ENCODE measurements at places on chromosomes 4 and X.

DNA sequence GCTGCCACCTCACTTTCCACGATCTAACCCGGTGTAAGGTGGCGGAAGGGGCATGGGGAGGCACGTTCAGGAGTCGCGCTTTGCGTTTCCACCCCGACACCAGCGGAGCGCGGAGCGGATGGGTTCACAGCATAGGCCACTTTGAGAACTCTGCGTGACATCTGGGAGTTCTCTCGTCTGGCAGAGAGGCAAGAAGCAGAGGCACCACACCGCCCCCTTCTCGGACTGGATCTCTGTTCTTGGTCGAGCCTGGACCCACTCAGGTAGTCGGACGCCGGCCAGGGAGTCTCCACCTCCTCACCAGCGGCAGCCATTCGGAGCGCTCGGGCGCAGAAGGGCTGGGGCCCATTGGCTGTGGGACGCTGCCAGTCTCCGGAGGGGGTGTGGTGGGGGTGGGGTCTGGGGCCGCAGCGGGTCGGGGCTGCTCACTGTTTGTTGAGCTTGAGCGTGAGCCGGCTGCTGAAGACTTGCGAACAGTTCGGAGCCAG is at the start of gene DACH2:
TSS of gene DACH2 (plus strand) at position 428 of the 488 bp plus-strand sequence.
- peak; percentile 76 for DNase-seq

- peak; percentile 76 for DNase-seq
Measured at GRCh38 chr4:109560687-109561461, 828 bp downstream of the MCUB start.

DNA sequence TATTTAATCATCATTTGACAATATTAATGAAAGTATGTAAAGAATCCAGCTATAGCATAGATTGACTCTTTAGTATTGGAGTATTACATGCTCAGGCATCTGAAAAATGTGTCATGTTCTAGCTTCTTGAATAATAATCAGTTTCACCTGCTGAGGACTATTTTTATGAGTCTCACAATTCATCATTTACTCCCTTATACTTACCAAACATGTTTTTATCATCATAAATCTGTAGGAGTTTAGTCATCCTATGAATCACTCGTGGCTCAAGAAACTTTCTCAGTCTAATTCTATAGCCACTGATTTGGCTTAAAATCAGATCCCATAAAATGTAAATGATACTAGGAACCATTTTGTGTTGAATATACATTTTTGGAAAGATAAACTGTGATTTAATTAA is 1616.1 kb downstream of the C4orf33 start:
- no peak for DNase-seq

GRCh38 chr4:10008609-10009005 is 12.7 kb downstream of the SLC2A9 start:
- DNase-seq = no peak

- DNase-seq = no peak
Measured at GRCh38 chr4:47842985-47843384, 5.1 kb upstream of the CORIN start.

DNA sequence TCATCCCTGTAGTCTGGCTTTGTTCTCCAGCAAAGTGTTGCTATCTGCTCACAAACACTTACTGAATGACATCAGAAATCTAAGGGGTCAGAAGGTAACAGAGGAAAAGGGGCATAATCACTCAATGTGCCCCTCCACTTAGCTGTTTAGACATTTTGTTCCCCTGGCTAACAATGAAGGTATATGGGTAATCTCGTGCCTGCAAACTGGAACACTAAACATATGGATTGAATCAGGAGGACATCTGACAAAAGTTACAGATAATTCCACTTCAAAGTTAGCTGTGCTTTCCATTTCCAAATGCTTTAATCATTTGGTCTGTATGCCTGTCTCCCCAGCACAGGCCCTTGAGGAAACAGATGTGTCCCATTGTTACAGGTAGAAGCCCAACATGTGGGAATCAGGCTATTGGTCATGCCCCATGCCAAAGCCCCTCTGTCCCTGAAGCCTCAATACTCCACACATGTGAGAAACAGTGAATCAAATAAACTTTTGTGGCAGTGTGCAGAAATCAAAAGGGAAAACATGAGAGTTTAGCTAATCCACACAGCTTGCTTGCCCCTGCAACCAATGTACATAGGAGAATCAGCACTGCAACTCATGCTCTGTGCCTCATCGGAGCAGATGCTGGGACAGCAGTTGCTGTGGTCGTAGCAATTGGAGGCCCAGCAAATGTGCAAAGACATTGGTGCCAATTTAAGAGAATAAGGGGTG is 111.7 kb downstream of the RNF150 start:
- DNase-seq = no peak

DNA sequence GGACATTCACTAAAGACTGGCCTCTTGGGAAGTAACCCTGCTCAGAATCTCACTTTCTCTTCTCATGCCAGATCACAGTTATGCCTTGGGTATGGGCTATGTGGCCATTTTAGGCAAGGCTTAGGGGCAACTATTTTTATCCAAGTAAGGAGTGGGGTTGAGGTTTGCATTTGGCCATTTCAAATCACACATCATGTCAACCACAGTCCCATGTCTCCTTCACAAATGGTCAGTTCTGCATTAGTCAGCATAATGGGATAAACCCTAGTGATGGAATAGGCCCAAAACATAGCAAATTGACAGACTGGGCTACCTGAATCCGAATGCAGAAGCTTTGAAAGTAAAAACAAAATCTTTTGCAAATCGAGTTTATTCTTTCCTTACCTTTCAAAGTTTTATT is 827 bp upstream of the RTL3 start:
- DNase-seq = no peak

GRCh38 chrX:9534686-9535085 is 69.8 kb downstream of the TBL1X start:
- no peak for DNase-seq

DNA sequence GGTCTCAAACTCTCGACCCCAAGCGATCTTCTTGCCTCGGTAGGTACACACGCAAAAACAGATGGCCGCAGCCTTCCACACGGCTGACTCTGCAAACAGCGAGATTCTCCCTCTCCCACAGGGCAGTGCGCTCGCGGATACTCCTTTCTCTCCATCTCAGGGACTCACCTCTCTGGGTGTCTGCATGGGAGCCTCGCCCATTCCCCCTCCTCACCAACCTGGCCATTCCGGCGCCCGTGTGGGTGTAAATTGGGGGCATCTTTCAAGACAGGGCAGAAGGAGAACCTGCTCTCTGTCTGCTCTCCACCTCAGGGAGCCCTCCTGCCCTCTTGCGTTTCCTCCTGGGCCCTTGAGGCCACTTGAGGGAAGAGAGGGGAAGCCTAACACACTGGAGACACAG is 4.4 kb downstream of the CTAG2 start:
- DNase-seq = no peak

- no peak for DNase-seq
Measured at GRCh38 chr4:142512161-142512560, 333.9 kb downstream of the INPP4B start.

- DNase-seq = no peak
Measured at GRCh38 chrX:69143530-69143929, 21.7 kb downstream of the PJA1 start.

DNA sequence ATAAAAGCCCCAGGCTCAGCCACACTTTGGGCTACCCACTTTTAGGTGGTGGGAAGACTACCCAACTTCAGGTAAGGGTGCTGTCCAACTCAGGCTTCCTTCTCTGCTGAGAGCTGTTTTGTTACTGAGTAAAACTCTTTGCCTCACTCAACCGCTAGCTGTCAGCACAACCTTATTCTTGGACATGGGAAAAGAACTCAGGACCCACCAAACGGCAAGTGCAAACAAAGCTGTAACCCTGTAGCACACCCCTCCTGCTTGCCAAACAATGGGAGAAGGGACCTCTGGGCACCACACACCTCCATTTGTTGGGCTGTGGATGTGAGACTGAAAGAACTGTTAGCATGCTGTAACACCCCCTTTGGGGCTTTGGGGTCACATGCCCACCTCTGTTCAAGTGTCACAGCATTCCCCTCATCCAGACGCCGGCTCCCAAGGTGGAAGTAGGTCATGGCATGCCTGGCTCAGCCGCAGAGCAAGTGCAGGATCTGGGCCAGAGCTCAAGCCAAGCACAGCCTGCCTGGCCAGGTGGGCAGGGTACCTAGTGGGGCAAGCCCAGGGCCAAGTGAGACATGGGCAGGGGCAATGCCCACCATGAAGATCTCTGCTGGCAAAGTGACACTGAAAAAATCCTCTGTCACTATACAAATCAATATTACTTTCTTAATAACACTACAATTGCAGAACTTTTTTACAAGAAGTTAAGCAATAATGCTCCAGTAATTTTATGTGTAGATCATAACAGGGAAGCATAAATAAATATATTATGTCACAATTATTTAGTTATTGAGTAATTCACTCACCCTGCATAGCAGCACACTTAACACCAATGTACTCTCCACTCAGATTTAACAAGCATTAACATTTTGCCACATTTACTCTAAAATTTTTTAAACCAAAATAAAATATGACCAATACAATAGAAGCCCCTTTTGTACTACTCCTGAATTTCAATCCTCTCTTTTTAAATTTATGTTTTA is 107.2 kb downstream of the TBCK start:
- DNase-seq = peak; percentile 70

- DNase-seq = no peak
Measured at GRCh38 chrX:9940421-9940820, 26.7 kb upstream of the CLDN34 start.

GRCh38 chr4:108926061-108926460 is 163.2 kb upstream of the ETNPPL start:
- no peak for DNase-seq

DNA sequence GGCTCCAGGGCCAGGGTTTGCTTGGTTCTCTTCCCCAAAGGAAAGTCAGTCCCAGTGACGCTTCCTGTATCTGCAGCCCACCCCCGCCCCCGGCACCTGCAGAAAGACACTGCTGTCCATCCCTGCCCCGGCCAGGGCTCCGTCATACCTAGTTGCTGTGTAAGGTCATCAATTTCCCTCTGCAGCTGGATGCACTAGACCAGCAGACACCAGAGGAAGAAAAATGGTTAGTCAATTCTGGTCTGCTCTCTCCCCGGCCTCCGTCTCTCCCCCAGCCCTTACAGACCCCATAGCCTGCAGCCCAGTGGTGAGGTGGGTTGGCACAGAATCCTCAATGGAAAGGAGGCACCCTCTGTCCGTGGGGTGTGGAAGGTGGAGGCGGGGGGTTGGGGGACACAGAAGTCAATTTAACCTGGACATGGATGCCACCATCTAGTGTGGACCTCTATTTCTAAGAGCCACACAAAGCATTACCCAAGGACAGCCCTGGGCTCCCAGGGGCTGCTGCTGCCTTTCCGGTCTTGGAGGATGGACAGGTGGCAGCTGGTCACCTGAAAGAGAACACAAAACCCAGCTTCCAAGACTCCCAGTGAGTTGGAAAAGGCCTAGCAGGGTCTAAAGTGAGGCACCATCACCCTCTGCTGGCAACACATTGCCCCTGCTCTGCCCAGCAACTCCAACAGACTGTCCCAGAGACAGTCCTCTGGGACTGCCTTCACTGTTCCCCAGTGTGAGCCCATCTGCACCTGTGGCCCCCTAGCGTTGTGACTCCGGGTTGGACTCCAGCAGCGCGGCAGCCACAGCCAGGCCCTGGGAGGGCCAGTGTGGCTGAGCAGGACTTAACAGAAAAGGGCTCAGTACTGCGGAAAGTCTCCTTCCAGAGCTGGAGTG is 40.2 kb upstream of the NHSL2 start:
- DNase-seq = no peak

All from Right ventricle myocardium inferior (tissue), 1 donor.